ENCODE measurements at places on chromosomes 2 and 18. TPM values are rescaled to one million over a fixed set of nuclear protein-coding genes. Genes with fewer than 3 reads are reported as not detected.

- peaks cover 2% of the 10 kb centered on the region for H3K27me3 ChIP-seq
- DNase-seq: no peak
- no peak overlapping the region for H3K4me3 ChIP-seq
- H3K4me1 ChIP-seq: no peaks in the 10 kb centered on the region
Observed at GRCh38 chr18:29960539-29960938, 1082.0 kb downstream of the DSC3 start.

DNA sequence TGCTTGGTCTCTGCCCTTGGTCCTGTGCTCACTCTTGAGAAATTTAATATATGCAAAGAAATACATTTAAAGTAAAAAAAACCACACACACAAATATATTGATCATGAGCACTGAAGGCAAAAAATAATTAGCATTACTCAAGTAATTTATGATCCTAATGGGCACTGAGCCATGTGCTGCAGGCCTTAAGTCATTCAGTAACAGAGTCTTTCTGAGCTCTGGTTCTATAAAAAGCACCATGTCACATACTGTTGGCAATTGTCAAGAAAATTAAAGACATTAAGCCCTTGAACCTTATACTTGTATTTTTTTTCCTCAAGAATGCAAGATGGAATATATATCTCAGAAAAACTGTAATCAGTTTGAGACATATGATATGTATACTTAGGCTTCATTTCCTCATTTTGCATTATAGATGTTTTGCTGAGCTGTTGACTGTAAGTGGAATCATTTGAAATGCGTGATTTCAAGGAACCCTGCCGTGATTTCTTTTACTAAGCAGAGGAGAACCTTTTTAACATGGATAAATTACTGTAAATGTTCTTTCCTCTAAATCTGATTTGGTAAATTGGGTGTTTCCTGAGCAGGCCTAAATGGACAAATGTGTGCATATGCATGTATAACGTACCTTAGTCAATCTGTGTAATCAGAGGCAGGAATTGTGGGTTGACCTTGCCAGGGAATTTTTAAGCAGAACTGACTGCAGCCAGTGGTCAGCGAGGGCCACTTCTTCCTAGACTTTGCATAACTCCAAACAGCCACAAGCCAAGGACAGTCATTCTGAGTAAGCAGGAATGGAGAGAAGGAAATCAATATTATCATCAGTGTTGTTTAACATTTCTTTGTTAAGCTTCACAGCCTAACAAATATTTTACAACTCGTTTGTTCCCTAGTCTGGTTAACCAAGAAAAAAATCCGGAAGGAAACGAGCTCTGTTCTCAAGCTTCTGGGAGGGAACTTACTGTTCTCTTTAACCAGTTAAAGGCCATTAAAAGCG lies 191.5 kb upstream of the ATP5MC3 start:
- H3K4me1 ChIP-seq: peaks cover 18% of the 10 kb centered on the region
- H3K27ac ChIP-seq: no peak overlapping the region
- no peak overlapping the region for H3K4me3 ChIP-seq

NOL4 gene
- total RNA-seq: 8.6 TPM

HOXD1 gene
- total RNA-seq: not detected

DNA sequence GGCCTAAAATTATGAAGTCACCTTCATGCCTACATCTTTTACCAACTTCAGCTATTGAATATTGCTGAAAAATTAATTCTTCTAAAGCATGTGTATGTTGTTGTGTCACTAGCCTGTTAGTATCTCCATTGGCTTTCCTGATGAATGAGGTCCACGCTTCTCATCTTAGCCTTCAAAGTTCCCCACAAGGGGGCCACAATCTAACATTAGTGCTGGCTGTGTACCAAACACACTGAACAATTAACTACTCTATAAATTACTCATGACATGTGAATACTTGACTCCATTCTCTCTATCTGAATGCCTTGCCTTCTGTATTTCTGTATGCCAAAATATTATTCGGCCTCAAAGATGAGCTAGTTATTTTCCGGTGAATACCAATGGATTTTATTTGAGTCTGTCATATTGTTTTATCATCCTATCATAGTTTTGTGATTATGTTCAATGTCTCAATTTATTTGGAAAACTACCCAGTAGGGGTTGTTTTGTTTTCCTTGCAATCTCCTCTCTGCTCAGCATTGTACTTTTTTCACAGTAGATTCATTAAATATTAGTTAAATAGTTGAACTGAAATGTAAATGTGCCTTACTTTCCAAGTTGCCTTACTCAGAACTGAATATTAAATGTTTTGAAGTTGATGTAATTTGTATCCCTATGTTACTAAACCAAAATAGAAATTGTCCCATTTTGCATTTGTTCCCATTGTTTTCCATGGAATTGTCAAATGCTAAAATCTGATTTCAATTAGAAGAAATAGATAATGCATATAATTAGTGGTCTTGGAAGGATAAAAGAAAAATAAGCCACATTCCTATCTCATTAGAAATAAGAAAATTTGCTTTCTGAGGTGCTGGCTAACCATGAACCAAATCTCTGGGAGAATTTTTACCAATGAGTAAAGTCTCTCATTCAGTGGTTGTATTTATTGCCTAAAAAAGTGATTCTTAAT lies 208.4 kb upstream of the COL3A1 start:
- H3K4me3 ChIP-seq: no peak overlapping the region
- no peak overlapping the region for H3K27ac ChIP-seq
- DNase-seq: no peak
- no peaks in the 10 kb centered on the region for H3K36me3 ChIP-seq
- H3K27me3 ChIP-seq: no peaks in the 10 kb centered on the region
- no peaks in the 10 kb centered on the region for H3K4me1 ChIP-seq

GRCh38 chr18:75097491-75098225 lies 111.3 kb downstream of the PTGR3 start:
- no peak overlapping the region for H3K27ac ChIP-seq
- no peak overlapping the region for H3K4me3 ChIP-seq
- no peaks in the 10 kb centered on the region for H3K4me1 ChIP-seq
- no peaks in the 10 kb centered on the region for H3K27me3 ChIP-seq

GRCh38 chr2:73926493-73927327 lies at the start of gene DGUOK:
TSS of gene DGUOK (plus strand) at chr2:73926880. CDS start at chr2:73926911, 31 bp downstream.
- H3K36me3 ChIP-seq: no peaks in the 10 kb centered on the region
- peak; percentile 93 for DNase-seq
- peak within 1 kb of the TSS; percentile 88 for H3K4me3 ChIP-seq
- H3K4me1 ChIP-seq: peaks cover 12% of the 10 kb centered on the region
- no peaks in the 10 kb centered on the region for H3K27me3 ChIP-seq

- peaks cover 14% of the 10 kb centered on the region for H3K27me3 ChIP-seq
- peak; percentile 15 for DNase-seq
- peaks cover 60% of the 10 kb centered on the region for H3K4me1 ChIP-seq
- peak overlapping the region; percentile 57 for H3K4me3 ChIP-seq
- H3K36me3 ChIP-seq: no peaks in the 10 kb centered on the region
Observed at GRCh38 chr2:239212121-239212928, 188.5 kb downstream of the HDAC4 start.

- no peak overlapping the region for H3K4me3 ChIP-seq
- no peaks in the 10 kb centered on the region for H3K4me1 ChIP-seq
- no peak overlapping the region for H3K27ac ChIP-seq
- DNase-seq: no peak
Observed at GRCh38 chr2:40680547-40680946, 228.7 kb upstream of the SLC8A1 start.

SRD5A2 gene
- total RNA-seq: not detected

Data from glutamatergic neuron (in vitro differentiated cells).